ENCODE measurements at places on chromosomes 7 and 10. TPM values are rescaled to one million over a fixed set of nuclear protein-coding genes. Genes with fewer than 3 reads are reported as not detected.

Gene BMPER
- 0.09 TPM for total RNA-seq

Gene HOXA5
- 22.6 TPM for total RNA-seq

Gene SPAM1
- total RNA-seq = not detected

Gene IL2RA
- not detected for total RNA-seq

Gene CFAP43
- 0.69 TPM for total RNA-seq

Gene NCF1
- not detected for total RNA-seq

DNA sequence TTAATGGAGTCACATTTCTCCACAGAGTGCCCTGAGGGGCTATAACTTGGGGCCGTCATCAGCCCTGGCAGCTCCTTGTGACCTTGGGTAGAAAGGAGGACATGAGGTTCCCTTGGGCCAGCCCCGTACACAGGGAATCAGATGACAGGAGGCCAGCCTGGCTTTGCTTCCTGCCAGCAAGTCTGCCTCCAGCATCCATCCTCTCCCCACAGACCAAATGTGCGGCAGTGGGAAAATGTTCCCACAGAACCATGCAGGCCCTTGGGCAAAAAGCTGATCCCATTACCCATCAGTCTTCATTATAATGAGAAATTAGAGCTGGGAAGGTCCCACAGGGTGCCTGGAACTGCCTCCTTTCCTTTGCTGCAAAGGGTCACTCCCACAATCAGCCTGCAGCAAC lies 908.3 kb downstream of the GRID1 start:
- no peak for DNase-seq

DNA sequence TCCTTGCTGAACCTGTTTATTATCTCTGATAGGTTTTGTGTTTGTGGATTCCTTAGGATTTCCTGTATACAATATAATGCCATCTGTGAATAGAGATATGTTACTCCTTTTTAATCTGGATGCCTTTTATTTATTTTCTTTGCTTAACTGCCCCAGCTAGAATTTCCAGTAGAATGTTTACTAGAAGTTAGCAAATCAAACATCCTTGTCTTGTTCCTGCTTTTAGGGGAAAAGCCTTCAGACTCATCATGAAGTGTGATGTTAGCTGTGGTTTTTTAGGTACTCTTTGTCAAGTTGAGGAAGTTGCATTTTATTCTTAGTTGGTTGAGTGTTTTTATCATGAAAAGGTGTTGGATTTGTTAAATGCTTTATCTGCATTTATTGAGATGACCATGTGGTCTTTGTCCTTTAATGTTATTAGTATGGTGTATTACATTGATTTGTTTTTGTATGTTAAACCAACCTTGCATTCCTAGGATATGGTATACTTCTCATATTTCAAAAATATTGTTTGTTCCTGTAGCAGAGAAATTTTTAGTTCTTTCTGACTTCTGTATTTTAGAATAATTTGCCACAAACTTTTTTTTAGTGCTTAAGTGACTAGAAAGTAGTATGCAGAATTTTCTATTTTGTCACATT lies 24.3 kb downstream of the PPP2R2D start:
- no peak for DNase-seq

- no peak for DNase-seq
Observed at GRCh38 chr7:113128031-113128430, 9.7 kb upstream of the SMIM30 start.

Gene TMEM184A
- 1.7 TPM for total RNA-seq

DNA sequence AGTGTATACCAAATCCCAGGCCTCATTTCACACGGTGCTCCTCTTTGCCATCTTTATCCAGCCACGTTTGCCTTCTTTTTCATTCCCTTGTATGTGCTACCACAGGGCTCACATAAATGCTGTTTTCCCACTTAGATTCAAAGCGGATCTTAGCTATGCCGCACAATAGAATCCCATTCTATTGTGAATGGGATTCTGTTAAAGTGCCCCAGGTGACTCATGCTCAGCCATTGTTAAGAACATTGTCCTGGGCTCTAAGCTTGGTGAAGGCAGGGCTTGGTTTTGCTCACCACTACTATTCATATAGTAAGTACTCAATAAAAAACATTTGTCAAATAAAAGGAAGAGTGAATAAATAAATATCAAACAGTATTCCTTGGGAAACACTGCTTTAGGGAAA lies 72.3 kb upstream of the PHYHIPL start:
- no peak for DNase-seq

Gene VWDE
- 0.42 TPM for total RNA-seq

Gene DMTF1
- 43.8 TPM for total RNA-seq

Gene OR2A7
- 0.11 TPM for total RNA-seq
